NCI-H1048 (cell line): ENCODE measurements at places on chromosomes 12 and 14.

DNA sequence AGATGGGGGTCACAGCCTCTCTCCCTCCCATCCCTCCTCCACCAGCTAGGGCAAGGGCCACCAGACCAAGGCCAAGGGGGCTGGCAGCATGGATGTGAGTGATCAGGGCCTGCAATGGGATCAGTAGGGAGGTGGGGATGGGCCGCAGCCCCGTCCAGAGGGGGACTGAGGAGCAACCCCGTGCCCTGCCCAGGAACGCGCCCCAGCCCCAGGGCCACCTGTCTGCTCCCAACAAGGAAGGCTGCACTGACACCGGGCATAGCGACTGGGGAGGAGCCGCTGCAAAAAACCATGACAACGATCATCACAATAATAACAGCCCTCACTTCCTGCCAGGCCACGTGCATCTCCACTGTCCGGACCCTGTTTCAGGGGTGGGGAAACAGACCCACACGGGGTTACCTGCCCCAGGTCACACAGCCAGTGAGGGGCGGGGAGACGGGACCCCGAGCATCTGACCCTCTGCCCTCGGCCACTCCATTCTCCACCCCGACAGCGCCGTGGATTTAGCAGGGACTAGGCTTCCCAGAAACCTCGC lies 24.3 kb downstream of the NCOR2 start:
- no peak for DNase-seq

- no peak for DNase-seq
Measured at GRCh38 chr12:1726753-1727152, 35.9 kb downstream of the ADIPOR2 start.

- DNase-seq: no peak
Measured at GRCh38 chr12:70449074-70449752, 83.1 kb downstream of the KCNMB4 start.

DNA sequence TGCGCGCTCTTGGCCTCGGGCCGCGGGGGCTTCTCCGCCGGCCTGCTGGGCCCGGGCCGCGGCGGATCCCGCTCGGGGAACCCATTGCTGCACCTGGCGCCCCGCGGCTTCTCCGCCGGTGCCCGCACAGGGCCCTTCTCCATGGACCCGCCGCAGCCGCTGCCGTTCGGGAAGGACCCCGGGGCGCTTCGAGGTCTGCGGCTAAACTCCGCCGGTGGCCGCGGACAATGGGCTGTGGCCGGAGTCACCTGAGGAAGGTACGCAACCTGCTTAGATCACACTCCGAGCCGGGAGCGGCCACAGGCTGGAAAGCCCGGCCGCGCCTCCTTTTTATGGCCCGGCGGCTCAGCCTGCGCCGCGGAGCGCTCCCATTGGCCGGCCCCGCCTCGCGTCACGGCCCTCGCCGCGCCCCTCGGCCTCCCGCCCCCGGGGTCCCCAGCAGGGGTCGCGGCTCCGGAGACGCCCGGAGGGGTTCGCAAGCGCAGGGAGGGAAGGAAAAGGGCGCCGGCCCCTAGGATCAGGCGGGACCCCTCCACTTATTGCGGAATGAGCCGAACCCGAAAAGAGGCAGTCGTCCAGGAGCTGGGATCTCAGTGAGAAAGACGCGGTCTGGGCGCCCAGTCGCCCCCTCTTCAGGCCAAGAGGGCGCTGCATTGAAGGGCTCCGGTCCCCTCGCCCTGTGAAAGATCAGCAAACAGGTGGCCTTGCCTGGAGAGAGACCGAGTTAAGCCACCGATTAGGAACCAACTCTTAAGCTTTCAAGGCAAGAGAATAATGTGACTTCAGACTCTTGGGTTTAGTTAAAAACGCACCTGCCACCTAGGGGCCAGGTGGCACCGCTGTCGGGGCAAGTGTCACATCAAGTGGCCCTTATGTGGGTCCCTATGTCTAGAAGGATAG lies at the start of gene GCH1:
Gene GCH1, minus strand, starts transcription at position 306 of the 900 bp plus-strand sequence. Its CDS starts 163 bp downstream, at position 143.
- peak; percentile 40 for DNase-seq

DNA sequence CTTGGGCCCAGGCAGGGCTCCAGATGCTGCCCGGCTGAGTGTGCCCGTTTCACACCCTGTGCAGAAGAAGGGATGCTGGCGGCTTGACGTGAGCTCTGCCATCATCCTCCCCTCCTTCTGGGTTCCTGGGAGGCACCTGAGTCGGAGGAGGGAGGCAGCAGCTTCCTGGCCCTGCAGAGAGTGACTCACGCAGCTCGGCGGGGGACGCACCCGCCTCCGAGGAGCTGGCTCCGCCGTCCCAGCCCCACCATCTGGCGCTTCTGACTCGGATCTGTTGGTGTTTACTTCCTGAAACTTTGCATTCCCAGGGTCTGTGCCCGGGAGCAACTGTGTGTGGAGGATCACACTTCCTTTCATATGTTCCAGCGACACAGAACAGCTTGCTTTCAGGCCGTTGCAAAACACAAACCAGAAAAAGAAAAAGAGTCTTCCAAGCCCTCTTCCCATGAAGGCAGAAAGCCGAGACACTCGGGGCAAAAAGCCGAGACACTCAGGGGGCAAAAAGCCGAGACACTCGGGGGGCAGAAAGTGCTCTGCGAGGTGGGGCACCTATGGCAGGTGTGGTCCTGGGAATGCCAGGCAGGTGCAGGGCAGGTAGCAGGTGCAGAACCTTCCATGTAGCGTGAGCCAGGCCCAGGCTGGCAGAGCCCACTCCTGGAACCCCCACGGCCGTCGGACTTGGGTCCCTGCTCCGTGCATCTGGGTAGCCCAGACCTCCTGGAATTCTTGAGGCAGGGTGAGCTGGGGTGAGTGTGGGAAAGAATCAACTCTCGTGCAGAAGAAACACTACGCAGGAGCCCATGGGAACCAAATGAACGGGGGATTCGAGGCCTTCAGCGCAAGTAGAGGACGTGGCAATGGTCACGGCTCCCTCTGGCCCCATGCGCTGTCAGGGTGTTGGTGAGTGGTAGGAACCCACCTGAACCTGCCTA lies 27.6 kb upstream of the GALNT9 start:
- no peak for DNase-seq

- no peak for DNase-seq
Measured at GRCh38 chr12:46497739-46498138, 125.2 kb upstream of the SLC38A2 start.

DNA sequence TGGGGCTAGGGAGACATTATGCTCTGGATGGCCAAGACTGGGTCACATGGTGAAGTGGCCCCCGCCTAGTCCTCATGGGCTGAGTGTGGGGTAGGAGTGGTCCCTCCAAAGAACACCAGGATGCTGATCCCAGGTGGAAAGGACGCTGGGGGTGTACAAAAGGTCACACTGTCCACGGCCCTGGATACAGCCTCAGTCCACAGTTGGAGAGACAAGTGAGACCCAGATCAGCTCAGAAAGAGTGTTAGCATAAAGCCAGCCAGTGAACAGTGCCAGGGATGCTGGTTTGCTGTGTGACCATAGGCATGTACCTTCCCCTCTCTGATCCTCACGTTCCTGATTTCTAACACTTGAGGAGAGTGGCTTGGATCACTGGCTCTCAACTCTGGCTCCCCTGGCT lies 13.4 kb upstream of the OAS2 start:
- DNase-seq: no peak

GRCh38 chr14:55556929-55557623 lies 22.9 kb upstream of the KTN1 start:
- DNase-seq: peak; percentile 64

- no peak for DNase-seq
Measured at GRCh38 chr14:71620401-71620800, 311.8 kb upstream of the RGS6 start.

GRCh38 chr14:95475540-95476240 lies 40.8 kb downstream of the SYNE3 start:
- DNase-seq: no peak

DNA sequence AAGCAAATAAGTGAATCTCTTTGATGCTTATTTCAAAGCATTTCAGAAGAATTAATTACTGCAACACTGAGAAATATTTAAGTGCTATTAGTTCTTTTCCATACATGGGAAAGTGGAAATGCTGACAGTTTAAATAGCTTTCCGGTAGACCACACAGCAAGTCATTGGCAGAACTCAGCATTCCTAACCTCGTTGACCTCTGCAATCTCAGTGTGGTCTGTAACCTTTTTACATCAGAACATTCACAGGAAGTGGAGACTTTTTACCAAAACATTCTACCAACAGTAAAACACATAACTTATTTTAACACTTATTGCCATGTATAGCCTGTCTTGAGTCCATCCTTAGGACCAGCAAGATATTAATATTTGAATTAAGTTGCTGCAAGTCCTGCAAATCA lies 249.5 kb upstream of the DCN start:
- DNase-seq: no peak

- DNase-seq: no peak
Measured at GRCh38 chr12:123621101-123621500, 12.4 kb downstream of the EIF2B1 start.

DNA sequence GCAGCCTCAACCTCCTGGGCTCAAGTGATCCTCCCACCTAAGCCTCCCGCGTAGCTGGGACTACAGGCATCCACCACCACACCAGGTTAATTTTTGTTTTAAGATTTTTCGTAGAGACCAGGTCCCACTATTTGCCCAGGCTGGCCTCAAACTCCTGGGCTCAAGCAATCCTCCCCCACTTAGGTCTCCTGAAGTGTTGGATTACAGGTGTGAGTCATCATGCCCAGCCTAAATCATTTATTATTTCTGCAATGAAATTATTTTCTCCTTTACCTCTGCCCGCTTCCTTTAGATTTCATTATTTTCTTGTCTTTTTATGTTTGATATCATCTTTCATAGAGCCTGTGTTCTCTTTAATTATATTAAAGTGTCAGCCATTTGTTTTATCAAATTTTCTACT lies 165.2 kb upstream of the OTX2 start:
- DNase-seq: no peak

DNA sequence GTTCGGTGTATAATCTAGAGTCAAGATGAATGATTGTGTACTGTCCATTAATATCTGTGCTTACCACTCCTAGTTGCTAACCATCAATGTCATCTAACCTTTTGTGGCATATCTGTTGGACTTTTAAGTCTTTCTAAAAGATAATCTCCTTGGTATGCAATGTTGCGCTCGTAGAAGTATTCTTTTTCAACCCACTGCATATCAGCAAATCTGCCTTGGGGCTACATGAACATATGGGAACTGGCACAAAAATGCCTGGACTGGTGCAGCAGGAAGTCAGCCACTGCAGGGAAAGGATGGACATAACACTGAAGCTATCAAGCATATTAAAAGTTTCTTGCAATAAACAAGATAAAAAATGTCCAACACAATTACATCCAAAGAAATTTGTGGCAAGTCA lies 124.3 kb upstream of the SLC38A4 start:
- DNase-seq: no peak

- DNase-seq: peak; percentile 9
Measured at GRCh38 chr14:61461808-61462275, 140.5 kb downstream of the PRKCH start.

DNA sequence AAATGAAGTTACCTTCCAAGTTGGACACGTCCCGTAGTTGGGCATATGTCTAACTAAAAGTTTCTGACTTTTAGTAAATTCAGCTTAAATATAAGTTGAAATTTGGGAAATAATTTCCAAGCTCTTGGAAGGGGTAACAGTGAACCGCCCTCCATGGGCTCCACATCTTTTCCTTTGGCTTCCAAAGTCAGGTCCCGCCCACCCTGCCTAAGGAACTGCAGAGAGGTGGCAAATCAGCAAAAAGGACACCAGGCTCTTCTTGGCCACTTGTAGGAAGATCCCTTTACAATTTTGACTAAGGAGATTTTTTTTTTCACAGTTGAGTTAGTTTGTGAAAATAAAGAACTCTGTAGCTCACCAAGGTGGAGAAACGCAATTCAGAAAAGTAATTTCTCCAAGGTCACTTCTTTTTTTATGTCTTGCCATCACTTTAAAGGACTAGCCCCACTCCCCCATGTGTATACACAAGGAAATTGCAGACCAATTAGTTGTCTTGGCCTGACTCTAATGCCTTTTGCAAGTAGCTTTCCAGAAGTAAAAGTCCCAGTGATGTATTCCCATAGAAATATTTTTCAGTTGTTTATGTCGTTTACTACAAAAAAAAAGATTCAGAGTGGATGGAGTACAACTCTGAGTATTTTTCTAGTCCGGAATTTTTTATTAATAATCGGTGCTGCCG lies 181.2 kb downstream of the PELI2 start:
- DNase-seq: no peak

DNA sequence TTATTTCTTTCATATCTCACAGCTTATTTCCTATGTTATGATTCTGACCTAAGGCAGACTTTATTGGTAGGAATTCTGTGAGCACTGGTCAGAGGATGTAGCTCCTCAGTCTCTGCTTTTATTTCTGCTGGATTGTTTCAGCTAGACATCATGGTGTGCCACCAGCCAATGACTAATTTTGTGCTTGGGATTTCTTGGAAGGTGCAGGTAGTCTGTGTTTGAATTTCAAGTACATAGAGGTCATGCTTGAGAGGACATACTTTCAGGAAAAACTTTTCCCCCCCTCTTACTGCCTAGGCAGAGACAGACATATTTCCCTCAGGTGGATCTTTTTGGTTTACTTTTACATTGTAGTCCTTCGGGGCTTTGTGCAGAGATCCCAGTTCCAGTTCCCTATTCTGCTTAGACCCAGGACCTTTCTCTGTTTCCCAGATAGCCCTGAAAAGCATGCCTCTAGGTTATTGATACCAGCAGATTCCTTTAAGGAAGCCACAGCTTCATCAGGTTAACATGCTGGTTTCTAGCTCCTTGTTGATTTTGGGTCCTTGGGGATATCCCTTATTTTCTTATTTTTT lies 28.6 kb downstream of the BRMS1L start:
- DNase-seq: no peak

- no peak for DNase-seq
Measured at GRCh38 chr12:56188131-56188777, 1.0 kb downstream of the SMARCC2 start.

GRCh38 chr12:132375747-132376463 lies 46.5 kb upstream of the GALNT9 start:
- no peak for DNase-seq

GRCh38 chr12:442235-442884 lies 17.4 kb upstream of the B4GALNT3 start:
- DNase-seq: peak; percentile 14

- DNase-seq: no peak
Measured at GRCh38 chr14:92944976-92945375, 22.0 kb downstream of the CHGA start.

GRCh38 chr14:23068789-23069412 lies 11.6 kb upstream of the CDH24 start:
- no peak for DNase-seq

- DNase-seq: no peak
Measured at GRCh38 chr12:116331876-116332275, 54.4 kb upstream of the MED13L start.

DNA sequence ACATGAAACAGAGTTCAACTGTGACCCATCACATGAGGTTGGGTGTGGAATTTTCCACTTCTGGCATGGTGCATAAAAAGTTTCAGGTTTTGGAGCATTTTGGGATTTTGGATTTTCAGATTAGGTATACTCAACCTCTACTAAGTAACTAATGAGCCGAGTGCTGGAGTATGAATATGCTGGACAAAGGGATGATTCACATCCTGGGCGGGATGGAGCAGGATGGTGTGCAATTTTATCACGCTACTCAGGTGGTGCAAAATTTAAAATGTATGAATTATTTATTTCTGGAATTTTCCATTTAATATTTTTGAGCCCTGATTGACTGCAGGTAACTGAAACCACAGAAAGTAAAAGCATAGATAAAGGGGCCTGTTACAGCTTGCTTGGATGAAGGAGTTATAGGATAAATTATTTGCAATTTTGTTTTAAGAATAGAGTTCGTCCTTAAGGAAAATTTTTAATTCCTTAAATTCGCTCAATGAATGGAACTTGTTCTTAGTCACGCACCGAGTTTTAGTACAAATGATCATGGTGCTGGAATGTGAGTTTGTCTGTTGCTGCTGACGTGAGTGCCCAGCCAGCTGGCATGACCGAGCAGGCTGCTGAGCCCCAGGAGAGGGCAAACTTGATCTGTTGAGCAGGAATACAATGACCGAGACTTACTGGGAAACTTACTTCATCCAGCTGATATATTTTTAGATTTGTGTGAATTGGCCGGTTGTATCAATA lies 176.3 kb downstream of the ESR2 start:
- DNase-seq: no peak
